GM23338 (cell line): ENCODE measurements at places on chromosomes 7 and 10.

GRCh38 chr7:80588591-80588990 lies 49.9 kb upstream of the CD36 start:
- no peaks in the 10 kb centered on the region for H3K4me1 ChIP-seq
- H3K4me3 ChIP-seq = no peak overlapping the region
- DNase-seq = no peak
- no peak overlapping the region for H3K27ac ChIP-seq
- H3K27me3 ChIP-seq = no peaks in the 10 kb centered on the region
- no peaks in the 10 kb centered on the region for H3K36me3 ChIP-seq

- no peak for DNase-seq
- no peaks in the 10 kb centered on the region for H3K4me1 ChIP-seq
- H3K27me3 ChIP-seq = no peaks in the 10 kb centered on the region
- H3K36me3 ChIP-seq = no peaks in the 10 kb centered on the region; the same call in 1 of the 2 replicates
Measured at GRCh38 chr7:130554481-130554880, 62.6 kb downstream of the MEST start.

DNA sequence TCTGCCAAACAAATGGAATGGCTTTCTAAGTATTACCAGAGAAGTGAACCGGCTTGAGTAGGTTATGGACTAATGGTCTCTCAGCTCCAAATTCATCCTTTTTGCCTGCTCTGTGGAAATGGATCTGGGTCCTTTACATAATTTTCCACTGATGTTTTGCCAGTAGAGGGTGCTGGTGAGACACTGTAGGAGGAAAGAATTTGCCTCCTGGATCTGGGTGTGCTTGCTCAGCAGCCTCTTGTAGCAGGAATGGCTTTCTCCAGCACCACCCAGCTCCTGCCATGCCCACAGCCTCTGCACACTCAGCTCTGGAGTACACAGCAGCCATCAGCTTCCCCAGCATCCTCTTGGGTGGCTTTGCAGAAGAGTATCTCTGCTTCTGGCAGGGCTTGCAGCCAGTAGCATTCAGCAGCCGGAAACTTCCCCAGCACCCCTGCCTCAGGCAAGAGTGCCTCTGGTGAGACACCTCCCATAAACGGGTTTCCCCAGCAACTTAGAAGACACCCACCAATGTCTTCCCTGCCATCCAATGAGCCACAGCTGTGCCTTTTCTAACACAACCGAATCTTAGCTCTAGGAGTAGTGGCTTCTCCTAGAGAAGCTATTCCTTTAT lies 235.0 kb upstream of the PLPP4 start:
- H3K27me3 ChIP-seq = no peaks in the 10 kb centered on the region
- no peak overlapping the region for H3K4me3 ChIP-seq
- H3K4me1 ChIP-seq = no peaks in the 10 kb centered on the region
- H3K36me3 ChIP-seq = no peaks in the 10 kb centered on the region
- DNase-seq = peak; percentile 91

- peak overlapping the region; percentile 52 for H3K4me3 ChIP-seq
- H3K27ac ChIP-seq = no peak overlapping the region
- DNase-seq = peak; percentile 51
- H3K36me3 ChIP-seq = no peaks in the 10 kb centered on the region
- peaks cover 8% of the 10 kb centered on the region; the same call in 1 of the 2 replicates for H3K4me1 ChIP-seq
Measured at GRCh38 chr7:100895956-100896731, 456 bp upstream of the ACHE start.

DNA sequence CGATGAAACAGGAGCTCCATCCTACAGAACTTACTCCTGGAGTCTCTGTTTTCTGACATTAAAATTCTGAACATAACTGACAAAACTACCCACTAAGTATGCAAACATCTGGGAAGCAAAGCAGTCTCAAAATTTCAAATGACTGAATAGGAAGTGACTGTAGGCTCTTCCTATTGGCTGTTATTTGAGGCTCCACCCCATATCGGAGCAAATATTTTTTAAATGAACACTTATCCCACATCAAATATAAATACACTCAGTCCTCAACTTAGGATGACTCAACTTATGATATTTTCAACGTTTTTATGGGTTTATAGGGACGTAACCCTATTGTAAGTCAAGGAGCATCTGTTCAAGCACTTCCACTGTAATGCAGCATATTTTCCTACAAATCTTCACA lies 8.8 kb downstream of the HSPA12A start:
- H3K4me3 ChIP-seq = no peak overlapping the region
- H3K4me1 ChIP-seq = no peaks in the 10 kb centered on the region
- no peak for DNase-seq

DNA sequence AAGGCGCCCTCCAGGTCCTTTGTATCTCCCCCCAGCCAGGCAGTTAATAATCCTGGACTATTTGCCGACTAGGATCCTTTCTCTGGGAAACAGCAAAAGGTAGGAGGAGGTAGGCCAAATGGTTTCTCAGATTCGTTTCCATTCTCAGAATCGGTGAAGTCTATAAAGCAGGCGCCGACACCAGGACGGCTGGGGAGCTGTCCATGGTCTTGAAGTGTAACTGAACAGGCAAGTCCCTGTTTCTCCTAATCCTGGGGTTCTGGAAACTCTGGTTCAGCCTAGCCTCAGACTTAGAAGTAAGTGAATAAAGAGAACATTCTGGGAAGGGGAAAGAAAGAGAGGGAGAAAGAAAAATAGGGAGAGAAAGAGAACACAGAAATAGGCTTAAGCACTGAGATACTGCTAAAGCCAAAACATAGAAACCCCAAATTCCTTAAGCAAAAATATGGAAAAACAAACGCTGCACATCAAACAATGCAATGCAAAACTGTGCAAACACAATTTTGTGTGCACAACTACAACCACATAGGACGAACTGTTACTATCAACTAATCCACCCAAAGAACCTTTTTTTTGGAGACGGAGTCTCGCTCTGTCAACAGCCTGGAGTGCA lies 11.1 kb upstream of the INA start:
- no peak overlapping the region for H3K27ac ChIP-seq
- H3K36me3 ChIP-seq = no peaks in the 10 kb centered on the region
- H3K4me1 ChIP-seq = no peaks in the 10 kb centered on the region
- DNase-seq = peak; percentile 93

GRCh38 chr10:55740110-55740509 lies 620.9 kb downstream of the ZWINT start:
- H3K4me1 ChIP-seq = peaks cover 5% of the 10 kb centered on the region; the same call in 1 of the 2 replicates
- no peaks in the 10 kb centered on the region for H3K27me3 ChIP-seq
- no peak overlapping the region for H3K27ac ChIP-seq
- no peak for DNase-seq
- no peaks in the 10 kb centered on the region for H3K36me3 ChIP-seq
- no peak overlapping the region for H3K4me3 ChIP-seq

- no peaks in the 10 kb centered on the region for H3K27me3 ChIP-seq
- no peak overlapping the region for H3K27ac ChIP-seq
- no peak for DNase-seq
- peaks cover 3% of the 10 kb centered on the region; the same call in 1 of the 2 replicates for H3K4me1 ChIP-seq
- H3K36me3 ChIP-seq = no peaks in the 10 kb centered on the region
- H3K4me3 ChIP-seq = no peak overlapping the region
Measured at GRCh38 chr7:98213296-98213887, 2.2 kb downstream of the BHLHA15 start.

DNA sequence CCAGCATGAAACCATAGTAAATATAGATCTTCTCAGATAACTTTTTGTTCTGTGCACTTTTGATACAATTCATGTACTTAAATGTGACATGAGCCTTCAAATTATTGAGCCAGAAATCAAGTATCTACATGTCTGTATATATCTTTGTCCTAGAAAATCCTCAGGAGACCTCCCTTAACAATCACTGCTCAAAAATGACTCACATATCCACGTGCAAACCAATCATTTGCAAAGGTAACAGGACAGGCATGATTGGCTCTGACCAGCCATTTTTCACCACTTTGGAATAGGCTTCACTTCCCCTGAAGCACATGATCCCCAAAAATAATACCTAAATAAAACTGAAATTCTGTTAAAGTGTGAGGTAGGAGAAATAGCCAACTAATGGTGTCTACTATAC lies 902.5 kb downstream of the PCDH15 start:
- no peak overlapping the region for H3K4me3 ChIP-seq
- H3K4me1 ChIP-seq = no peaks in the 10 kb centered on the region
- no peaks in the 10 kb centered on the region for H3K36me3 ChIP-seq
- no peak overlapping the region for H3K27ac ChIP-seq

- H3K27me3 ChIP-seq = no peaks in the 10 kb centered on the region
- peaks cover 14% of the 10 kb centered on the region for H3K4me1 ChIP-seq
- H3K4me3 ChIP-seq = no peak overlapping the region
- H3K36me3 ChIP-seq = no peaks in the 10 kb centered on the region
- no peak overlapping the region for H3K27ac ChIP-seq
Measured at GRCh38 chr7:123787220-123788007, 38.6 kb upstream of the WASL start.

GRCh38 chr10:85222300-85222699 lies 893.9 kb downstream of the CCSER2 start:
- no peaks in the 10 kb centered on the region for H3K36me3 ChIP-seq
- DNase-seq = no peak
- no peaks in the 10 kb centered on the region for H3K4me1 ChIP-seq

- DNase-seq = no peak
- no peaks in the 10 kb centered on the region for H3K27me3 ChIP-seq
- H3K27ac ChIP-seq = no peak overlapping the region
- H3K36me3 ChIP-seq = no peaks in the 10 kb centered on the region
- H3K4me3 ChIP-seq = no peak overlapping the region
Measured at GRCh38 chr10:120806081-120806480, 45.1 kb upstream of the WDR11 start.

GRCh38 chr10:87642988-87643387 lies 16.7 kb upstream of the PAPSS2 start:
- H3K4me1 ChIP-seq = peaks cover 8% of the 10 kb centered on the region; the same call in 1 of the 2 replicates
- no peaks in the 10 kb centered on the region for H3K36me3 ChIP-seq
- H3K4me3 ChIP-seq = no peak overlapping the region

GRCh38 chr7:36487756-36488336 lies 98.2 kb downstream of the ANLN start:
- DNase-seq = peak; percentile 66
- no peaks in the 10 kb centered on the region for H3K4me1 ChIP-seq
- no peaks in the 10 kb centered on the region for H3K36me3 ChIP-seq
- no peak overlapping the region for H3K27ac ChIP-seq
- H3K4me3 ChIP-seq = no peak overlapping the region
